ENCODE measurements at places on chromosomes 3 and 15.

GRCh38 chr3:158773845-158774830 lies 27.7 kb upstream of the MFSD1 start:
- DNase-seq, result no peak

DNA sequence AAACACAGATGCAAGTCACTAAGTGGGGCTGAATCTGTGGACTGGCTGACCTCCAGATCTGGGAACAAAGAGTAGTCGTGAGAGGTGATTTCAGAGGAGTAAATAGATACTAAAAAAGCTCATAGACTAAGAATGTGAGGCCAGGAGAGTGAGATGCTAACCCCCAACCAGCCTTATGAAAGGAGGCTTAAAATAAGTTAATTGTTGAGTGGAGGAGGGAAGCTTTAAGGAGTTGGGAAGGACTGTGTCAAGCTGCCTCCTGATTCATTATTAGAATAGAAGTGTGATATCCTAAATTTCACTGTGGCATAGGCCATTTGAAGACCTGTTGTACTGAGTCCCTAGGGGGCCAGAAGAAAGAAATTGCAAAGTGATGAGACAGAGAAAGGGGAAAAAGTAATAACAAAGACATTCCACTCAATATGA lies 107.6 kb downstream of the RBPMS2 start:
- no peak for DNase-seq

DNA sequence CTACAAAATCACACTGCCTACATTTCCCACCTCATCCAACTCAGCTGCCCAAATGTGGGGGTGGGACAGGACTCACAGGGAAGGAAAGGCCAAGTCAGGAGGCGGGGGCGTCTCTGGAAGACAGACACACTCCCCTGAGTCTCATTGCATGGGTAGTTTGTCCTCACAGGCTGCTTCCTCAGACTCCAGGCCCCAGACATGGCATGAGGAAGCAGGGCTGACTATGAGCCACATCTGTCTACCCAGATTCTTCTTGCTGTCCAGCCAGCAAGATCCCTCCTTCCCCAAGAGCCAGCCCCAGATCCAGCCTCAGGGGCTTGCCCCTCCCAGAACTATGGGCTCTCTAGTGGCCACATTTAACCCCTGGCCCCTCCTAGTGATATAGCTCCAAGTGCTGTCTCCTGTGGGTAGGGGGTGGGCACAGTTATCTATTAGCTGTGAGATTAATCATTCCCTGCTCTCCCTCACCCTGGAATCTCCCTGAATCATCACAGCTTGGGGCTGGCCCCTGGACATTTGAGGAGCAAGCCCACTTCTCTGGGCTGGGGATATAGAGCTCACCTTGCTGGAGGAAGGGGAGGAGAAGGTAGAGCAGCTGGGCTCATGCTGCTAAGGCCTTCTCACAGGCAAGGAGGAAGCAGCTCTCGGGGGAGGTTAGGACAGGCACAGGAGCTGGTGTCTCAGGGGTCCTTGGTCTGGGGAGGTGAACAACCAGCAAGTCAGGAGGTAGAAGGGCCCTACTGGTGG lies 2.1 kb upstream of the CCDC33 start:
- DNase-seq, result no peak

DNA sequence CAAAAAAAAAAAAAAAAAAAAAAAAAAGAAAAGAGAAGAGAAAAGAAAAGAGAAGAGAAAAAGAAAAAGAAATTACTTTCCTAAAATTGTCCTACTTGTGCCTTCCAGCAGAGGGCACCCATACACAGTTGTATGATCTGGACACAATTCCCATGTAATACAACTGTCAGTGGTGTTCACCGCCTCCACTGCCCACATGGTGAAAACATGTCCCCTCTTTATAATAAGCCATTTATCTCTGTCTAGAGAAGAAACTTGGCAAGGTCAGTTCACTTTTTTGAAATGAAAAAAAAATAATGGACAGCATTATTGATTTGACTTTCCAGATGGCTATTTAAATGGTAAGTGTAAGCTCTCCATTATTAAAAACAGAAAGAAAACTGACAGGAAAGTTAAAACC lies 459.4 kb downstream of the GBE1 start:
- peak; percentile 58 for DNase-seq

- DNase-seq, result no peak
Measured at GRCh38 chr15:42363942-42364341, 4.6 kb downstream of the CAPN3 start.

GRCh38 chr15:81418891-81419290 lies 44.9 kb upstream of the TMC3 start:
- no peak for DNase-seq

DNA sequence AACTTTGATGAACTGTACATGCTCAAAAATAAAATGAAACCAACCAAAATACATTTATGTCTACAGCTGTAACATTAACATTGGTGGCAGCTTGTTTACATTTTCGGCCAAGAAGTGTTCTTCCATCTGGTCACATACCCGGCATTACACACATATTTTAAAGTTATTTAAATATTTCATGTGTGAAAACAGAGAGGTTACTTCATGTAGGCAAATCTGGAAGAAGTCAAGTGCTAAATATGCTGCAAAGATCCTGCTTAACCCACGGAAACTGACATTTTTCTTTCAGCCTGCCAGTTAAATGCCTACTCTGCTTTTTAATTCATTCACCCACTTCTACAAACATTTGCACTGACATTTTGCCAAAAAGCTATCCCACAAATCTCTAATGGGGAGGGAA lies 69.7 kb downstream of the MB21D2 start:
- no peak for DNase-seq

- DNase-seq, result peak; percentile 38
Measured at GRCh38 chr15:47299846-47300434, 417.4 kb upstream of the SEMA6D start.

- no peak for DNase-seq
Measured at GRCh38 chr3:4834403-4834866, 144.8 kb upstream of the BHLHE40 start.

GRCh38 chr3:171192176-171192854 lies 165.8 kb upstream of the SLC2A2 start:
- no peak for DNase-seq

- peak; percentile 51 for DNase-seq
Measured at GRCh38 chr3:3800080-3800455, 837 bp downstream of the LRRN1 start.

GRCh38 chr15:69272891-69273290 lies 25.8 kb upstream of the PAQR5 start:
- no peak for DNase-seq

DNA sequence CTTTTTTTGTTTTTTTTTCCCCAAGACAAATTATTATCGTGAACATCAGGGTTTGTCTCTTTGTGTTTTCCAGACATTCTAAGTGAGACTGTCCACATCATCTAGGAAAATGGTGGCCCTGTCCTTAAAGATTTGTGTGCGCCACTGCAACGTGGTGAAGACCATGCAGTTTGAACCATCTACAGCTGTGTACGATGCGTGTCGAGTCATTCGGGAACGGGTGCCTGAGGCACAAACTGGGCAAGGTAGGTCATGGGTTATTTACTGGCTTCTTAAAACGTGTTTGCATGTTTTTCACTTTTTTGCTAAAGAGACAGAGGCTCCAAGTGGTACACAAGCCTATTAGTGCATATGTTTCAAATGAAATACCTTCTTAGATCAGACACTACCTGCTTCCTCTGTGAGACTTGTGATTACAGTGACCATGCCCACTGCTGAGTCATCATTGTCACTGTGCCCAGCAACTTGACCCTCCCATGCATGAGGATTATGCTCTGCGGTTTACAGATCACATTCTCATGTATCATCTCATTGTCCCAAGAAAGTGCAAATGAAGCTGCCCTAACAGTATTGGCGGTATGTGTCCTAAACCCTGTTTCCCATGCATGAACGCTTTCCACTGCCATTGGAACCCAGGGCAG lies 395.2 kb upstream of the TPM1 start:
- DNase-seq, result no peak

- no peak for DNase-seq
Measured at GRCh38 chr15:62896380-62896866, 146.1 kb upstream of the TPM1 start.

Measured in neural progenitor cell (in vitro differentiated cells).